ENCODE measurements at places on chromosomes 6 and 20.

GRCh38 chr6:149365197-149365596 lies 34.9 kb upstream of the SUMO4 start:
- no peak for DNase-seq

GRCh38 chr6:24923885-24924401 lies 11.8 kb downstream of the RIPOR2 start:
- DNase-seq: no peak

DNA sequence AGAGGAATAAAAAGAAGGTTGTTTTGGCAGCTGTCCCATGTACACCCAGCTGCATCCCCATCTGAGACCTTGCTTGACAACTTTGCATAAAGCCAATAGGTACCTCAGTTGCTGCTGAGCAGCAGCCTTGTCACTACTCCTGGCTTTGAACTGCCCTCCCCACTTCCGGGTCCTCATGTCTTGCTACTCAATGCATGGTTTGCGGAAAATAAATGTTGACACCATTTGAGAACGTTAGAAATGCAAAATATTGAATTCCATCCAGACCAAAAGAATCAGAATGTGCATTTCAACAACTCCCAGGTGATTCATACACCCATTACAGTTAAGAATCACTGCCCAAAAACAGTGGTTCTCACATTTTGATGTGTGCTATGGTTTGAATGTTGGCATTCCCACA lies 32.9 kb downstream of the GPX5 start:
- no peak for DNase-seq

- no peak for DNase-seq
Observed at GRCh38 chr6:41779336-41779735, 364 bp downstream of the FRS3 start.

DNA sequence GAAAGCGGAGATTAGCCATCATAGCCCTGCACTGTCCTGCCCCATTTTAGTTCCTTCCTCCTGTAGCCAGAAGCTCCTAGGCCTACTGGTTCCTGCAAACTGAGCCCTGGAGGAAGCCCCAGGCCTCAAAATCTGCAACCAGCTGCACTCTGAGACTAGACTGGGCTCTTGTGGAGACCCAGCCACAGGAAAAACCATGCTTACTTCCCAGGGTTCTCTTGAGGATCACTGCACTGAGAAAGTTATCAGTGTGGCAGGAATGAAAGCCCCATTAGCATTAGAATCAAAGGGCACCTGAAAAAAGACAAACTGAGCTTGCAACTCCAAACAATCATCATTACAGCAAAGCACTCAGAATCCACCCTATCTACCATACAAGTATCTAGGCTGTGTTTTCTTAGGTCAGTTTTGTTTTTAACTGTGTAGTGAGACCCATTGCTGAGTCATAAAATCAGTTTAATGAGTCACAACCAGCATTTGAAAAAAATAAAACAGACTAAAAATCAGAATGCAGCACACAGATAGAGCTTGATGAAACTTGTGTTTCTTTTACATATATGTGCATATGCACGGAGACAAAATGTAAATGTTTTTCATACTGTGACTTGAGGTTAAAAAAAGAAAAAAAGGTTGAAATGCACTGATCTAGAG lies 91.0 kb downstream of the UNC5CL start:
- DNase-seq: no peak

DNA sequence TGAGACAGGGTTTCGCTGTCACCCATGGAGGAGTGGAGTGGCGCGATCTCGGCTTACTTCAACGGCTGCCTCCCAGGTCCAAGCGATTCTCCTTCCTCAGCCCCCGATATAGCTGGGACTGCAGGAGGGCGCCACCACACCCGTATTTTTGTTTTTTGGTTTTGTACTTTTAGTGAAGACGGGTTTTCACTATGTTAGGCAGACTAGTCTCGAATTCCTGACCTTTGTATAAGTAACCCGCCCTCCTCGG lies 115.4 kb upstream of the BTN3A2 start:
- DNase-seq: peak; percentile 89

GRCh38 chr6:138267971-138268895 lies 49.9 kb upstream of the PBOV1 start:
- DNase-seq: no peak

GRCh38 chr6:95431637-95432228 lies 145.6 kb upstream of the MANEA start:
- no peak for DNase-seq

DNA sequence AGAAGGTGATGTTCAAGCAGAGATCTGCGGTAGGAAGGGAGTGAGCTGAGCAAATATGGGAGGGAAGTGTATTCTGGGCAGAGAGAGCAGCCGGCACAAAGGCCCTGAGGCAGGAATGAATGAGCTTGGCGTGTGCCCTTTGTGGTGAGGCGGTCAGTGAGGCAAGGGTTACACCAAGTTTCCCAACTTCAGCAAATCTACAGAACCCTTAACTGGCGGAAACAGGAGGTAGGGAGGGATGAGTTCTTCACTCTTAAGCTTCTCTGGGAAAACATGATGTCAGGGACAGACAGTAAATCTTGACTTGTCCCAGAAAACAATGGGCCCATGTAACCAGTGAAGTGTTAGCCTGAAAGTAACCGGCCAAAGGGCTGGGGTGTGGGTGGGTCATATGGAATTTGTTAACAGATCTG lies 97.1 kb upstream of the PTPN1 start:
- no peak for DNase-seq

- DNase-seq: no peak
Observed at GRCh38 chr6:170087941-170088581, 202.8 kb downstream of the DLL1 start.

- no peak for DNase-seq
Observed at GRCh38 chr6:98958776-98959175, 11.0 kb upstream of the FBXL4 start.

GRCh38 chr6:7108196-7108963 lies 619 bp downstream of the RREB1 start:
- peak; percentile 89 for DNase-seq
